ENCODE measurements at places on chromosomes 2 and 18.

DNA sequence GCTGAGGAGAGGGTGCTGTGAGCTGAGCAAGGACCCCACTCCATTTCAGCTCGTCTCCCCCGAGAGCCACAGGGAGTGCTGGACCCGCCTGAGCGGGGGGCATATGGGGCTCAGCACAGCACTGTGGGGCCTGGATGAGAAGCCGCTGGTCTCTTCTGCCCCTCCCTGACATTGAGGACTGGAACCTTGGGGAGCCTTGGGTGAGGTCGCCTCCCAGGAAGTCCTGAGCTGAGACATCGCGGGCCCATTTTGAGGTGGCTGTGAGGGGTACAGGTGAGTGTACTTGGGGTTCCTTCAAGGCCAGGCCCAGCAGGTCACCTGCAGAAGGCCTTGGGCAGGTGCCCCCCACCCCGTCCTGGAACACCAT is 3.1 kb upstream of the AQP12A start:
- DNase-seq: no peak

GRCh38 chr2:216352653-216353270 is 19.5 kb downstream of the MARCHF4 start:
- no peak for DNase-seq

DNA sequence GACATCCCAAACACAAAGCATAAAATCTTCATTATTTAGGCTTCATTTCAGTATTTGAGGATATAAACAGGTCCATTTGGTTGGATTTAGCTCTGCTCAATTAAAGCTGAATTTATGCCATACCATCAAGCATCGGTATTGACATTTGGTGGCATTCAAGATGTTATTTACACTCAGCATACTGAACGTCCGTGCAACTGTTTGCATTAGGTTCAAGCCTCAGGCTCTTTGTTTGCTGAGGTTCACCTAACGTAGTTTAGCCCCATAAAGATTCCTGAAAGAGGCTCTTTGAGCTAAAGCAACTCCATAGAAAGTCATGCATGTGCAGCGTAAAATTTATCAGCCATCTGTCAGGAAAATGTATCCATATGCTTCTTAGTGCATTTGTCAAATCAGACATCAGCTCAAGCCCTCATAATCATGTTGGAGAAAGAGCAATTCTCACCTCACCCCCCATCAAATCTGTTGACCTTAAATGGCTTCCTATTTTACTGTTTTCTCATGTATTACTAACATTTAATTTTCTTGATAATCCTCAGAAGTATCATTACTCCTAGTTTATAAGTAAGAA is 366.9 kb downstream of the EPHA4 start:
- no peak for DNase-seq

DNA sequence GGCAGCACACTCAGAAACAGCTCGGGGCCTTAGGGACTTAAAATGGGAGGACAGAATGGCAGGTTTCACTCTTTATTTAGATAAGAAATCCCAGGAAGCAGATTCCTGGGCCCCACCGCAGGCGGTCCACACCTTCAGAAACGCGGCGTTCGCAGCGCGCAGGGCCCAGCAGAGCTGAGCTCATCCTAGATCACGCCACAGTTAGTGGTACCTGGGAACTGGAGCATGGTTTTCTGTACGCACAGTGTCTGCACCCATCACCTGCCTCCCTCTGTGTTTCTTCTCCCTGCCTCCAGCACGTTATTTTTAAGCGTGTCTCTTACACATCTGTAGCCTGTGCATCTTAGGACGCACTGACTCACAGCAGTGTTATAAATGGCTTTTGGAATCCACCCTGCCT is 242.1 kb downstream of the ALPK2 start:
- DNase-seq: no peak

DNA sequence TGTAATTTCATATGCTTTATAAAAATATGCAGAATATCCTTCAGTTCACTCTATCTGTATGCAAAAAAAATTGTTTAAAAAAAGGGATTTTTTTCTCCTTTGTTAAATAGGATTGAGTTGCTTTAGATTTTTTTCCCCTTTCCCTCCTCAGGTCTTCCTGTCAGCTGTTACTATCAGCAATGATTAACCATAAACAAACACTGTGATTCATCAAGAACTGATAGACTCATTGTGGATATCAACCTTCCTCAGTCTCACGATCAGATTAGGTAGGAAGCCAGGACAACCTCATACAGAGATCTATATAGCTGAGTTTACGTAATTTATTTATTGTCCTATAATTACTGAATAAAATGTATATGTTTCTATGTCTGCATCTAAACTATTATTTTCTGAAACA is 2136.2 kb upstream of the CELF4 start:
- DNase-seq: no peak
